ENCODE measurements at places on chromosomes 4 and X.

DNA sequence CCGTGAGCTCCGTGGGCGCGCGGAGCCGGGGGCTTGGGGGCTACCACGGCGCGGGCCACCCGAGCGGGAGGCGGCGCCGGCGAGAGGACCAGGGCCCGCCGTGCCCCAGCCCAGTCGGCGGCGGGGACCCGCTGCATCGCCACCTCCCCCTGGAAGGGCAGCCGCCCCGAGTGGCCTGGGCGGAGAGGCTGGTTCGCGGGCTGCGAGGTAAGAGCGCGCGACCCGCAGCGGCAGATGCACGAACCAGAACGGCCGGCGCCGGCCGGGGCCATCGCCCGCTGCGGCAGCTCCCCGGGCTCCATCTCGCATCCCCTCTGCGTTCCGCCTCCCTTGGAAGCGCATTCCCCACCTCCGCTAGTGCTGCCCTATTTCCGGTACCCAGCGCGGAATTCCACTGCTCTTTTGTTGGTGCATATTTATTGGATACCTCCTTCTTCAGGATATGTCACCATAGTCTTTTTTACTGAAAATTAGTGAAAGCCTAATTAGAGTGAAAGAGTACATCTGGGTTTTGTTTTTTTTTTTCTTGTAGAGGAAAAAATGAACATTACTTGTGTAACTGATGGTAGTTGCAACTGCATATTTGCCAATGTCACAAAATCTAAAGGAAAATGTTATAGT lies 797 bp downstream of the PKD2 start:
- DNase-seq = no peak

DNA sequence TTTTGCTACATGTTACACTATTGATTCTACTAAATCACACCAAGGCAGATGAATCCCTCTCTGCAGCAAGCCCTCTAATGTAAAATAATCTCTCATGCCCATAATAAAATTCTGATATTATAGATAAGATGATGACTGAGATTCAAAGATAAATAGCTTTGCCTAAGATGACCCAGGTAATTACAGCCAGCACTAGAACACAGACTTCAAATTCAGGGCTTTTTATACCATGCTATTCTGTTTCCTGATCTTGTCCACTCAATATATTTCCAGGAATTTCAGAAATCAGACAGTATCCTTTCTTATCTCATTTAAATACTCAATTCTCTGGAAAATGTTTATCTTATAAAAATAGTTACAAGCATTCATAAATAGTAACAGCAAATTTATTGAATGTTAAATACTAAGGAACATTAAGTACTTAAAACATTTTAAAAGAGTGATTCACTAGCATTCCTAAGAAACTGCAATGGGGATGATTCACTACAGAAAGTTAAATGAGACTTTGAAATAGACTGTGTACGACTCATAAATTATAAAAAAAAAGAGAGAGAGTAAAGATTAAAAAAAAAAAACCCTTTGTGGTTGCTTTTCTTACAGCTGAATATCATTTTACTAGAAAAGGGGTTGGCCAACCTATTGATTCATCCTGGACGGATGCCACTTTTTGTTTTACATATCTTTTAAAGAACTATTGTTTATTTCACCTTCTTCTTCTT lies 45.8 kb upstream of the IL21 start:
- DNase-seq = no peak

- no peak for DNase-seq
Observed at GRCh38 chr4:113302051-113302450, 252.6 kb downstream of the ANK2 start.

DNA sequence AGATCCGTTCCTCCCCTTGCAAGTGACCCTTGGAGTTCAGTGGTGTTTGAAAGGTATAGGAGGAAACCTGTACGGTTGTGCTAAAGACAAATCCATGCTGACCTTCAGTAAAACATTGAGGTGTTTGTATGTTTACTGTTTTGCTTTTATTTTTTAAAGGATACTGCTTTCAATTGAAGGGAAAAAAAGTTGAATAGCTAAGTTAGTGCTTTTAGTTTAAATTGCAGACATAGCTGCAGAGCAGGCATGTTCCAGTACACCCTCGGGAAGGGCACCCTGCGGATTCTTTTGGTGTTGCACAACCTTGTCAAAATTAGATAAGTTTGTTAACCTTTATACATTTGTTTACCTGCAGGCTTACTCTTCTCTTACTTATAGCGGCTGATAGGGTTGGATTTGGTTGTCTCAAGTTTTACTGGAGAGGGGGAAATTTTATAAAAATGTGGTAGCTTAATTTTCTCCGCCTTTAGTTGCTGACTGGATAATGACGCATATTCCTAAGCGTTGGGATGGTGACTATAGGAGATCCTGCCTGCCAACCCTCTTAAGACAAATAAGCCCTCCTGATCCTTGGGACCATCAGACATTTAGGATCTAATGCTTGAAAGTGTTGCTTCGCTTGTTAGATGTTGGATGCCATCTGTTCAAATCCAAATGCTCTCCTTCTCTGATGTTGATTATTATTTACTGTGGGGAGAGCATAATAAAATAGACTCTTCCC lies 2.0 kb downstream of the RAPGEF2 start:
- DNase-seq = no peak

DNA sequence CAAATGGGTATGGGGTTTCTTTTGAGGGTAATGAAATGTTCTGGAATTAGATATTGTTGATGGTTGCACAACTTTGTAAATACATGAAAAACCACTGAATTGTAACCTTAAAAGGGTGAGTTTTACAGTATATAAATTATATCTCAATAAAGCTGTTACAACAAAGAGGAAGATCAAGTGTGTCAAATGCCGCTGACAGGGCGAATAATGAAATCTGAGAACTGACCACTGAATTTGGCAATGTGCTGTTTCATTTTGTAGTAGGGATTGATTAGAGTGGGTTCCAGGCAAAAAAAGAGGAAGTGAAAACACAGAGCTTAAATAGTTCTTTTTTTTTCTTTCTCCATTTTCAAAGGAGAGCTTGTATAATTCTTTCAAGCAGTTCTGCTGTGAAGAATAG lies 161.1 kb upstream of the NAP1L5 start:
- DNase-seq = no peak

DNA sequence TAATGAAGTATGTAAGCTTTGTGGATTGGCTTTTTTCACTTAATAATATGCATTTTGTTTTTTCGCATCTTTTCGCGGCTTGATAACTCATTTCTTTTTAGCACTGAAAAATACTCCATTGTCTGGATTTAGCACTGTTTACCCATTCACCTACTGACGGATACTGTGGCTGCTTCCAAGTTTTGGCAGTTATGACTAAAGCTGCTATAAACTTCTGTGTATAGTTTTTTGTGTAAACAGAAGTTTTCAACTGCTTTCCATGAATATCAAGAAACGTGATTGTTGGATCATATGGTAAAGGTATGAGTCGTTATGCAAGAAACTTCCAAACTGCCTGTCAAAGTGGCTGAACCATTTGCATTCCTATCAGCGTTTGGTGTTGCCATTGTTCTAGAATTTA lies 87.6 kb downstream of the BMP3 start:
- DNase-seq = no peak

GRCh38 chr4:67083496-67083895 lies 461.8 kb downstream of the CENPC start:
- no peak for DNase-seq

DNA sequence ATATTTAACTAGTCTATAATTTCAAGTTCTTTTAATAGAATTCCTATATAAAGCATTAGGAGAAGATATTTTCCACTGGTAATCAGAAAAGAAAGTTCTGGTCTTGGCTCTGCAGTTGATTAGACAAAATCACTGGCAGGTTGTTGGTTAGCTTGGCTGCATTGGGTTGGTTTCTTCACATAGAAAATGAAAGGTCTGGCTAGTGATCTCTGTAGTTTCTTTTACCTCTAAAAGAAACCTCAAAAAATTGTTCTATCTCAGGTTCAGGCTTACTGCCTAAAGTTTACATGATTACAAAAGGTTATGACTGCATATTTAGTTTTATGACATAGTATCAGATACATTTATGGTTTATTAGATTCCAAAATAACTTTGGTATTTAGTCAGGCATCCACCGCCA lies 95.8 kb upstream of the NAP1L5 start:
- DNase-seq = no peak

DNA sequence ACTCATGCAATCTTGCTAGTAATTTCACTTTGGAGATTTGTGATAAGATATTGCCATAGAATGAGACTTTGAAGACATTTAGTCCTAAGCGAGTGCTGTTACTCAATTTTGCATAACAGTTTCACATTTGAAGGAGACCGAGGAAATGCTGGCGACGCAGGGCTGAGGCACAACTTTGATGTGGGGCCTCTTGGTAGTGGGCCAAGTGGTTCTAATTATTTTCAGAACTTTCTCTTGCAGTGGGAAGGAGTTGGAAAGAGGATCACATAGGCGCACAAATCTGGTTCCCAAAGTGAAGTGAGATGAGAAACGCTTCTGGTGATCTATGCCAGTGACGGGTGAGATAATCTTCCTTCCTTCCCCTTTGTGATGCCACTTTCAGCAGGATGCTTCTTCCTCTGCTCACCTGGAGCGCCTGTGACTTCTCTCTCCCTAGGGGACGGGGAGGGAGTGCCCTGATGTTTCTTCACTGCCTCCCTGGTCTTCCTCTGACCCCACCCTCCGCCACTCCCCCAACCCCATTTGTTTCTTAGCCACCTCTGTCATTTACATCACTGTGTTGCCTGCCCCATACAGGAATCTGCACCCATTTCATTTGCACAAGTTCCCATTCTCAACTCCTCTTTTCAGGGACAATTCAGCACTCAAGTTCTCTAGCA lies 138.9 kb upstream of the MID1 start:
- DNase-seq = no peak

DNA sequence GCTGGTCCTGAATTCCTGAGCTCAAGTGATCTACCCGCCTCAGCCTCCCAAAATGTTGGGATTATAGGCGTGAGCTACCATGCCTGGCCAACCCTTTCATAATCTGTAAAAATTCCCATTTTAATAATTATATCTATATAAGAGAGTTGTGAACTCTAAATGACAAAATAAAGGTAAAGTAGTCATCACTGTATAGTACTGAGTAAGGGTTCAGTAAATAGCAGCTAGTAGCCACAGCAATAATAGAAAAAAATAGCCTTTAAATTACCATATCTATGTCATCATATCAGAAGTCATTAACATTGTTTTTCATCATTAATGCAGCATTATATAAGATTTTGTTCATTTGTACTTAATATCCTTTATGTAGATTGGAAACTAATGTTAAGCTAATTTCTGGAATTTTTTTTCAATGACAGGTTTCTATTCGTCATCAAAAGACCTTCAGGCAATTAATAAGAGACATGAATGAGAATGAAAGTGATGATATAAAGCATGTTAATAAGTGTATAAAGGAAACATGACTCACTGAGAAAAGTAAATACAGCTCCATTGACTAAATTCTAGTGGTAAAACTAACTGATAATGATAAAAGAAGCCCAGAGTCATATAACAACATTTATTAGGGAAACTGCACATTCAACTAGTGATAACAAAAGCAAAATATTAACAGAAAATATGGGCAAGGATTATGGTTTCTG lies 85.9 kb upstream of the UGT8 start:
- DNase-seq = no peak

DNA sequence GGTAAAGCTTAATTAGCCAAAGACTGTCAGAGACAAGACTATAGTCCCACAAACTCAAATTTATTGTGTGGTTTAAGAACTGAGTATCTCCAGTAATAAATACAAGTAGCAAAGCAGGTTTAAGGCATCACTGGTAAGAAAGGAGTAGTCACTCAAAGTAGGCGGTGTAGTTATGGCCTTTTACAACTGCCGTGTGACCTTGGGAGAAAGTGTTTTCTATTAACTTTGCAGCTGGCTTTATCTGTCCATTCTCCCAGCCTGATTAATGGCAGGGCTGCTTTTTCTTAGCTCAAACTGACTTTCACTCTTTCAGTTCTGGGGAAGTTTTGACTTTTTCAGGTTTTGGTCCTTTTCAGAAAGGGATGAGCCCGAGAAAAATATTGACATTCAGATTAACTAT lies 7.4 kb upstream of the PAK3 start:
- DNase-seq = no peak

DNA sequence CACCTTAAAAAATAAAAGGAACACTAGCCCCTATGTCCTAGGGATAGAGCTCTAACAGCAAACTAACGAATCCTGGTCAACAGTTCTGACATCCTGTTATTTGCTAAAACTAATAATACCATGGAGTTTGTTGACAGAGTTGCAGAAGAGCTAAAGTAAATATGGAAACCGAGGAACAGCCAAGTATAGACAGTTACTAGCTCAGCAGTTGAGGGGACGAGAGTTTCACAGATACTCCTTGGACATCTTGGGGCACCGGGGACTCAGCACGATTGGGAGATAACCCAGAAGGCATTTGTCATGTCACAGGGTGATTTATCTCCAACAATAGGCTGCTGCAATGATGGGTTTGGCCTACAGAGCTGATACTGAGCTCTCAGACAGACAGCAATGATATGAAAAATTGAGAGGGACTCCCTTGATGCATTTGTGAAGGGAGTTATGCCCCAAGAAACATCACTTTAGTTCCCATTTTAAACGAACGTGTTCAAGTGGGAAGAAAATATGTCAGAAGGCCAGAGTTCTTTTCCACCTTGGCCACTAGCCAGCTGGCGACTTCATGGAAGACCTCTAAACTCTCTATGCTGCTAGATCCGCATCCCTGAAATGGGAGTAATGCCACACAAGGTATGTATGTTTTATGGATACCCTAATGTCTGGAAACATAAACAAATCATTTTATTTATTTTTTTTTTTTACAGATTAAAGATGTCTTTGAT lies 48.6 kb downstream of the TSC22D3 start:
- no peak for DNase-seq

DNA sequence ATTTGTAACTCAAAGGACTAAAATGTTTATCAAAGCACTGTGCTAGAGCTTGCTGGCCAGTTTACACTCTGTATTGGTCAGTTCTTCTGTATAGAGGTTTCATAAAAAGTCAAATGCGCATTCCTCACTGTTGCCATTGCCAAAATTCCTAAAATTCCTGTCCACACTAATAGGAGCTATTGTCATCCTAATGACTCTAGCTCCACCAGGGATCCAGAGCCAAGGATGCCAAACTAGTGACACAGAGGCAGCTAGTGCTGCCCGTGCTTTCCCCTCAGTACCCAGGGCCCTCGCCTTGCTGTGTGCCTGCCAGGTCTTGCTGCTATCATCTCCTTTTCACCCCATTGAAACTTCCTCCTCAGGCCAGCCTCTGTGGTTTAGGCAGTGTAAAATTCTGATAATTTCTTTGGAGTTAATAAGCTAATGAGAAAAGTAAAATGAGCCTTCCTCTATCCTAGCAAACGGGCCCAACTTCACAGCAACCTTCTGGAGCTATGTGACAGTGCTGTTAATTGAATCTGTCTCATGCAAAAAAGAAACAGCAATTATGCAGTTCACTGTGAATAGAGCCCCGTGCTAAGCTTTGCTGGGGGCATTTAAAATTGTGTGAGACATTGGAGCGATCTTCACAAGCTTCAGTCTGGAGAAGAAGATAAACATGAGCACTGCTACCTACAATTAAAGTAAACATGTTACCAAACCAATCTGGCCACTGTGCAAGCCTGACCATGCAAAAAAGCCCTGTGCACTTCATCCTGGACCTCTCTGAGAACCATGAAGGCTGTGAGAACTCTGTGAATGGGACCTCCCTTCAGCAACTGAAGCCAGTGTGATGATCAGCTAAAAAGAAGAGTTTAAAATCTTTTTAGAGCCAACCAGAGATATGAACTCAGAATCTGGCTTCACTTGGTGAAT lies 43.1 kb upstream of the FGF2 start:
- DNase-seq = no peak

All from omental fat pad (tissue), 4 donors.